Fibroblast of skin of right quadriceps (primary cell): ENCODE measurements at places on chromosomes 1 and 21.

DNA sequence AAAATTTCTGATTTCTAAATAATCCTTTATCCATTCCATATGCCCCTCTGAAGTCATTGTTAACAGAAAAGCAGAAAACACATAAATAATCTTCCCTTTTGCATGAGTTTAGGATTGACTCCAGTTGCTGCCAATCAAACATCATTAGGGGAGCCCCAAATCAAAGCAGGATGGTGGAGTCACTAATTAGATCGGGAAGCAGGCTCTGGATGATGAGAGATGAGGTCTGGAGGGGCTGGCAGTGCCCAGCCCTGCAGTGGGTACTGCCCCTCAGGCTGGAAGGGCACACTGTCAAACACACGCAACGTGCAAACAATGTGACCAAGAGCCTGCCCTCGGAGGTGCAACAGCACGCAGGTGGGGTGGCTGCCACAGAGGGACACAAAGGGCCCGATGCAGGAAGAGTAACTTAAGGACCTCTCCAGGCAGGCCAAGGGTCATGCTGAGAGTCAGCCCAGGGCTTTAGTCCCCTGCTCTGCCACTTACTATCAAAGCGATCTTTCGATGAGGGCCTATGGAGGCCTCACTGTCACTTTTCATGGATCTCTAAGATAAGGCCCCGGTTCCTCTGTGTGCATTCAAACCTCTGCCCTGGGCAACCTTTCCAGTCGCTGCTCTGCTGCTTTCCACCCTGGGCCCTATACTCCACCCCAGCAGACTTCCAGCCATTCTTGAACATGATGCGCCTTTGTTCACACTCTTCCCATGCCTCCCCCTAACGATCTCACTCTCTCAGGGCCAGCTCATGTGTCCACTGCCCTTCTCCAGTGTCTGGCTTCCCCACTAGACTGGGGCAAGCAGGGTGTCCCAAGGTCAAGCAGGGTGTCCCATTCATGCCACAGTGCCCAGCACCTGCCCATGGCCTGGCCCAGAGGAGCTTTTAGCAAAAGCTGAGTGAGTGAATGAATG, 98.9 kb downstream of the DMRTB1 start:
- no peak for DNase-seq

- no peak for DNase-seq
These were observed 61.8 kb upstream of the PGBD5 start for GRCh38 chr1:230487773-230488428.

- no peak for DNase-seq
These were observed 150.9 kb downstream of the HIVEP3 start for GRCh38 chr1:41767534-41768525.

DNA sequence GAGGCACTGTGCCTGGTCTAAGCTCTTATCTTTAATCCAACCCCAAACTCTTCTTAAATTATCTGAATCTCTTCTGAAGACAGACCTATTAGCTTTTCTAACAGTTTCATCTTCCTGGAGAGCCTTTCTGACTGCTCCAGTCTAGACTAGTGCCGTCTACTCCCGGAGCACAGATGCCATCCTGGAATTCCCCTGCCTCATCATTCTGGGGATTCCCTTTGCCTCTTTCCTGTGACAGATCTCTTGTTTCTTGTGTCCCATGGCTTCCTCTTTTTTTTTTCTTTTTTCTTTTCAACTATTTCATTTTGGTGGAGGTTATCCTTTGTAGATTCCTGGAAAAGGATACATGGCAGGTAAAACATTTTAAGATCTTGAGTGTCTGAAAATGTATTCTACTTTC, 11.7 kb downstream of the SEMA4A start:
- DNase-seq = no peak

DNA sequence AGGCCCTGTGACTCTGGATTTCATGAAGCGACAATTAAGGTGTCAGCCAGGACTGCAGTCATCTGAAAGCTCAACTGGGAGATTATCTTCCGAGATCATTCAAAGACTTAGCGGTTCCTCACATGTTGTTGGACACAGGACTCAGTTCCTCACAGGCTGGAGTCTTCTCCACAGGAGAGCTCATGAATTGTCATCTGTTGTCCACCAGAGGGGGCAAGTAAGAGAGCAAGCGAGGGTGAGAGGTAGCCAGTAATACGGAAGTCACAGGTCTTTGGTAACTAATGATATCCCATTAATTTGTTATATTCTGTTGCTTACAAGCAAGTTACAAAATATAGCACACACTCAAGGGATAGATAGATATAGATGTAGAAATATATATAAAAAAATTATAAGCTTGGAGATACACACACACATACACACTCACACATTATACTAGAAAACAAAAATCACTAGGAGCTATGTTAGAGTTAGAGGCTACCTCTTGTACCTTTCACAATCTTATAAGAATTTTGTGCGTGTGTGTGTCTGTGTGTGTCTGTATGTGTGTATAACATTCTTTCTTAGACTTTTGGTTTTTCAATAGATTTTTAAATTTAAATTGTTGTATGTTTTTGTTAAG, 1695.3 kb downstream of the BRINP3 start:
- DNase-seq = peak; percentile 49

DNA sequence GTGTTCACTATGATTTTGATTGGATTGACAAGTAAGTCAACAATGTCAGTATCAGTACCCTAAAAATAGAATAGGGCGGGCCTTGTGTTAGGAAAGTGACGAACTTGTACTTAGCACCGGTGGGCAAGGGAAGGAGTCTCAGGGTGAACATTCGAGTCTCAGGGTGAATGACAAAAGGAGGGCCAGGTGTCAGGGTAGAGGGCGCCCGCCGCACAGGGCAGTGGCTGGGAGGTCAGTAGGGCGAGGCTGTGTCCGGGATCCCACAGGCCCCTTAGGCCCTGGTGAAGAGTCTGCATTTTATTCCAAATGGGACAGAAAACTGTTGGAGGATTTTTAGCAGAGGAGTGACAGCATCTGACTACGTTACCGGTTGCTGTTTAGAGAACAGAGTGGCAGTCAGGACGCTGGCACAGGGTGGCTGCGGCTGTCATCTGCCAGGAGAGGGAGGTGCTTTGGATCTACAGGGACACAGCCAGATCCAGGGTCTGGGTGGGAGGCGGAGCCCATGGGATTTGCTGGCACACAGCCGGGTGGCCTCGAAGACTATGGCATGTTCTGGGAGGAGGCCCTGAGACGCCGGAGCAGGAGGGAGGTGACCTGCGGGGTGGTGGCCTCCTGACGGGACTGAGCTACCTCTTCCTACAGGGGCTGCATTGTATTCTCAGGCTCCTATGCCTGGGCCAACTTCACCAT, 11.0 kb downstream of the AGTRAP start:
- no peak for DNase-seq

DNA sequence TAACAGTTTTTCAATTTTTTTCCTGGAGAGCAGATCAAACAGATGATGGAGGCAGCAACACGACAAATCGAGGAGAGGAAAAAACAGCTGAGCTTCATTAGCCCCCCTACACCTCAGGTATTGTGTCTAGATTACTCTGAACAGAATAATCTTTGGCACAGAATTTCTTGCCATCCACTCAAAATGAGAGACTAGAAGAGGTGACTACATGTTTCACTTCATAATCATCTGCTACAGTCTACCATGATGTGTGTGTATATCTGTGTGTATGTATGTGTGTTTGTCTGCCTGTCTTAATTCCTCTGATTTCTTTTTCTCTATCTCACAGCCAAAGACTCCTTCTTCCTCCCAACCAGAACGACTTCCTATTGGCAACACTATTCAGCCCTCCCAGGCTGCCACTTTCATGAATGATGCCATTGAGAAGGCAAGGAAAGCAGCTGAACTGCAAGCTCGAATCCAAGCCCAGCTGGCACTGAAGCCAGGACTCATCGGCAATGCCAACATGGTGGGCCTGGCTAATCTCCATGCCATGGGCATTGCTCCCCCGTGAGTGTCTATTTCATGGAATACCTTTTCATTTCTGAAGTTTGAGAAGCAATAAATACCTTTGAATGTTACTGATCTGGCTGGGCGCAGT, 11.4 kb downstream of the PRPF3 start:
- no peak for DNase-seq

GRCh38 chr1:199273837-199274379, 635.1 kb downstream of the PTPRC start:
- DNase-seq = peak; percentile 54

DNA sequence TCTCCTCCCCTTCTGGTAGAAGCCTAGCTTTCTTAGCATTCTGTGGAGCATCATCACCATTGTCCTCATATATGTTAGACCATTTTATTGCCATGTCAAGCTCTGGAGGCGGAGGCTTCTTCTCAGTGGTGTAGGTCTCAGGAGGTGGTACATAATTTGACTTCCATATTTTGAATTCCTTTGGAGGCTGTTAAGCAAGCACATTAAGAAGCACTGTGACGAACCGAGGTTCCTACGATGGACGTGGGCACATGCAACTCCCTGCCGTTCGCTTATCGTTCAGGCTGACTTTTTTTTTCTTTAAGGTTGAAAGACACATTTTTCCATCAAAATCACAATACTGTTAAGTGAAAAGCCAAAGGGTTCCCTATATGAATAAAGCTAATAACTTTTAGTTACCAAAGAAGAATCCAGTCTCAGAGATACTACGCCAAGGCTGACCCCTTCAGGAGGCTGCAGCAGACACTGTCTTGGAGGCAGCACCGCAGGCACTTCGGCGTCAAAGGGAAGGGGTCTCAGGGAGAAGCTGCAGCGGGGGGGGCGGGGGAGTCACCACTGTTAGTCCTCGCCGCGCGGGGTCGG, 835 bp downstream of the C1orf52 start:
- DNase-seq = no peak

DNA sequence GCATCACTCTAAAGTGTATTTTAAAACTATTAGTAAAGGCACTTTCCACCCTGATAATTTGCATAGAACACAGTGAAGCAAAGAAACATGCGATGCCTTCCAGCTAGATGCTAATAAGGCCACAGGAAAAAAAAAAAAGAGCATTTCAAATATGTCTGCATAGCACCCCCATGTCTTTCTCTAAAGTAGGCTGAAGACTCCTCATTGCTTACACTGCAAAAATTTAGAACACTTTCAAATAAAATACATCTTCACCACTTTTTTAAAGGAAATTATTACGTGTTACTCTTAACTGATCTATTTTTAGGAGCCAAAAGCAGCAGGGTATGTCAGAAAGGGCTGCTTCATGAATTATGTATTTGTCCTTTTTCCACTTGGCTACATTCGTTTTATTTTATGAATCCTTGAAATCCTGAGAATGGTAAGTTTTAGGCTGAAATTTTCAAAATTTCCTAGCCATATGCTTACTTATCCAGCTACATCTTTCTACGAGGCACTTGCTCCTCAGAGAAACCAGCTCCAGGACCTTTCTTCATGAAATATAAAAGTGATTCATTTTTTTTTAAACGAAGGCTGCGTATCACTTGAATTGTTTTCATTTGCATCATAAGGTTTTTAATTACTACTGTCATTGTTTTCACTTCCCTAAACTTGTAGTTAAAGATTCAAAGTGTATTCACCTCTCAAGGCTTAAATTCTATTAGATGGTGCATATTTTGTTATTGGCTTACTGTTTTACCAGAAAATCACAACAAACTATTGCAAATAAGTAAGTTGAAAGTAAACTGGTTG, 513.0 kb downstream of the PTPRC start:
- no peak for DNase-seq

- no peak for DNase-seq
These were observed 25.8 kb upstream of the GBP5 start for GRCh38 chr1:89298461-89298860.

GRCh38 chr1:42735477-42736105, 4.4 kb downstream of the CLDN19 start:
- no peak for DNase-seq

- DNase-seq = no peak
These were observed 40.6 kb downstream of the EEIG2 start for GRCh38 chr1:108600504-108600903.

DNA sequence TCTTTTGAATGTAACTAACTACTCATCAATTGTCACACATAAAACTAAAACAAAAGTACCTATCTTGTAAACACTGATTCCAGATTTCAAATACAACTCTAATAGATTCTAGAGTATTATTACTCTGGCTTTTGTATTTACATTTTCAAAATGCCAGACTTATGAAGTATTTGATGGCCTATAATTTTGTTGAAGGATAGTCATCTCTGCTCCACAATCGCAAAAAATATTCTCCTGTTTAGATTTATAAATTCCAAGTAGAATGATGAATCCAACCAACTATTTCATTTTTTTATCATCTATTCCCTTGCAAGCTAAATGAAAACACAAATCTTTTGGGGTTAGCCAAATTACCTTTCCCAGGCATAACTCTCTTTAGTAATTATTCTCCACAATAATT, 75.0 kb upstream of the GUCA2A start:
- DNase-seq = no peak

DNA sequence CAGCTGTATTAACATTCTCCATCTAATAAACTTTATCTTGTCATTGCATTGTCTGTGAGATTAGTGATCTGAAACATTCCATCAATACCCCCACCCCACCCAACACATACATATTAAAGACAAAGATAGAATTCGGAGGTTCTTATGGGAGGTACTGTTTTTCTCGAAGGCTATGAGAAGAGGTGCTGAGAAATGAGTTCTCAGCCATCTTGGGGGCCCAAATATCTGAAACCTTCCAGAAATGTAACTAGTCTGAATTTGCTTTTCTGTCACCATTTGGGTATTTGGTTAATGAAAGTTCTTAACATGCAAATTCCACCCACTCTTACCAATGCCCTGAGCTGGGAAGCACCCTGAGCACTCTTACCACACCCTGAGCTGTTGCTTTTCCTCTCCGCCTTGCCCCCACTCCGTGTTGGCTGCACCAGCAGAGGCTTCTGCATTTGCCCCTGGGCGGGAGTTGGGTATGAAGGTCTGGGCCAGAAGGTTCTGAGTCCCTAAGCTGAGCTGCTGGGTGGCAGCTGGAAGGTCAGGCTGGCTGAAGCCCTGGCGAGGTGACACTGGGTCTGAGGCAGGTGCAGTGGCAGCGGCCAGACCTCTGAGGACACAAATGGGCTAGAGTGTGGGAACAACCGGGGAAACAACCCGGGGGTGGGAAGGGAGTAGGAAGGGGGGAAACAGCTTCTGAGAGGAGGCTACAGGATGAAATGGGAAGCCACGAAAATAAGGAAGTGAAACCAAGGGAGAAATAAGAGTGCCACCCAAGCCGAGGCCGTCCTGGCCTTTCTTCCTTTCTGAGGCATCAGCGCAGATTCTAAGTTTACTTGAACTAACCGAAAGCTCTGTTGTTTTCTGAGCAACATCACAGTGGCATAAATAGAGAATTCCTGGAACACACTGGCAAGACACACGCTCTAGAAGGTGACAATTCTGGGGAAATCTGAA, 26.3 kb upstream of the IER5 start:
- no peak for DNase-seq

- no peak for DNase-seq
These were observed 28.7 kb downstream of the WNT2B start for GRCh38 chr1:112537456-112537855.
